ENCODE measurements at places on chromosomes 2 and 18. TPM values are rescaled to one million over a fixed set of nuclear protein-coding genes. Genes with fewer than 3 reads are reported as not detected.

DNA sequence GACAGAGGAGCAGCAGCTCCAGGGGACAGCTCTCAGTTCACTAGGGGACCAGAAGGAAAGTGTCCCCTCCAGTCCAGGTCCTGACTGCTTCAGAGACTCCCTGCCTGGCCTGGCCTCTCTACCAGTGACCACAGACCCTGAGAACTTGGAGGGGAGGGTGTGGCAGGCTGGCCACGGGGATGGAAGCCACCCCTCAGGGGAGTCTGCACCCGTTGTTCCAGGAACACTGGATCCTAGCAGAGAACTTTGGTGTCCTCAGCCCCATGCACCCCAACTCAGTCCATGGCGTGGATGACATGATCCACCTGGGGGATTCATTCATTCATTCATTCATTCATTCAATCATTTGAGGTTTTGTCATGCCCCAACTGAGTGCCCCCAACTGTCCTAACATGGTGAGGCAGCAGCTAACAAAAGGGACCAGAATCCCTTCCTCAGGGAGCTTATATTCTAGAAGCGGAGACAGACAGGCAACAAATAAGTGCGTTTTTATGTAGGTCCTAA, 31.9 kb downstream of the MYO7B start:
- DNase-seq = no peak

Gene GBX2
- not detected for total RNA-seq

- DNase-seq = no peak
Observed at GRCh38 chr2:58081000-58081399, 34.4 kb downstream of the VRK2 start.

DNA sequence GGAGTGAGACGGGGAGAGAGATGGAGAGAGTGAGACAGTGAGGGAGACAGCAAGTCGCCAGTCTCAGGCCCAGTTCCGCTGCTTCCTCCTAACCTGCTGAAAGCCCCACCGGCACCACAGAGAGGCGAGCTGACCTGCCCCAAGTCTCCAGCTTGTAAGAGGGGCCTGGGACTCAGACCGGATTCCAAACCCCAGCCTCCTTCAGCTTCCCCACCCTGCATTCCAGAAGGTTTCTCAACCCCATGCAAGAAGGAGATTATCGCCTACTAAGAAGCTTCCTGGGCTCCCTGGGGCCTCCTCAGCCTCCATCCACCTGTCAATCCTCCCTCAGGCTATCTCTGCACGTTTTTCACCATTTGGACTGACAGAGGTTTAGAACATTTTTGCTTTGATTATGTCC, 173.1 kb upstream of the RAB6C start:
- no peak for DNase-seq

Gene ASXL3
- 4.4 TPM for total RNA-seq

- DNase-seq = no peak
Observed at GRCh38 chr2:26458365-26459042, 19.4 kb downstream of the OTOF start.

DNA sequence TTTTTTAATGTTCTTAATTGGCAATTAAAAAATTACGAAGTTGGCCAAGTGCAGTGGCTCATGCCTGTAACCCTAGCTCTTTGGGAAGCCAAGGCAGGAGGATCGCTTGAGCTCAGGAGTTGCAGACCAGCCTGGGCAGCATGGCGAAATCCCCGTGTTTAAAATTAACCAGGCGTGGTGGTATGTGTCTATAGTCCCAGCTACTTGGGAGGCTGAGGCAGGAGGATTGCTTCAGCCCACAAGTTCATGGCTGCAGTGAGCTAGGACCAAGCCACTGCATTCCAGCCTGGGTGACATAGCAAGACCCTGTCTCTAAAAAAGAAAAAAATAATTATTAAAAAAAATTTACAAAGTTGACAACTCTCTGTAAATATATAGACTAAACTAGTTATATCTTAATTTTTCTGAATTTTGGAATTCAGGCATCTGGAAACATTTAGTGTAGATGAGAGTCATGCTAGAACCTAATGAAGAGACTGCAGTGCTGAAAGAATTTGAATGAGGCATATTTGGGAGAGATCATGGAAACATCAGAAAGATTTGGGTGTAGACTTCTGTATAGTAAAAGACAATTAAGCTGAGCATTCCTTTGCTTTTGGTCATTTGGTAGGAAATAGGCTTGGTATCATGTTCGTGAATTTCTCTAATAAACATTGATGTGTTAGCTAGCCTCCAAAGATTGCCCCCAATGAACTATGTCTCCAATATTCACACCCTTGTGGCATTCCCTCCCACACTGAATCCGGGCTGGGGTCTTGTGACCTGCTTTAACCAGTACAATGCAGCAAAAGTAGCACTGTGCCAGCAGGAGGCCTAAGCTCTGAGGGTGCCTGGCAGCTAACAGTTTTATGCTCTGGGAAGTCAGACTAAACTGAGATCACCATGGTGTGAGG, 4.2 kb upstream of the ROCK1 start:
- DNase-seq = no peak

DNA sequence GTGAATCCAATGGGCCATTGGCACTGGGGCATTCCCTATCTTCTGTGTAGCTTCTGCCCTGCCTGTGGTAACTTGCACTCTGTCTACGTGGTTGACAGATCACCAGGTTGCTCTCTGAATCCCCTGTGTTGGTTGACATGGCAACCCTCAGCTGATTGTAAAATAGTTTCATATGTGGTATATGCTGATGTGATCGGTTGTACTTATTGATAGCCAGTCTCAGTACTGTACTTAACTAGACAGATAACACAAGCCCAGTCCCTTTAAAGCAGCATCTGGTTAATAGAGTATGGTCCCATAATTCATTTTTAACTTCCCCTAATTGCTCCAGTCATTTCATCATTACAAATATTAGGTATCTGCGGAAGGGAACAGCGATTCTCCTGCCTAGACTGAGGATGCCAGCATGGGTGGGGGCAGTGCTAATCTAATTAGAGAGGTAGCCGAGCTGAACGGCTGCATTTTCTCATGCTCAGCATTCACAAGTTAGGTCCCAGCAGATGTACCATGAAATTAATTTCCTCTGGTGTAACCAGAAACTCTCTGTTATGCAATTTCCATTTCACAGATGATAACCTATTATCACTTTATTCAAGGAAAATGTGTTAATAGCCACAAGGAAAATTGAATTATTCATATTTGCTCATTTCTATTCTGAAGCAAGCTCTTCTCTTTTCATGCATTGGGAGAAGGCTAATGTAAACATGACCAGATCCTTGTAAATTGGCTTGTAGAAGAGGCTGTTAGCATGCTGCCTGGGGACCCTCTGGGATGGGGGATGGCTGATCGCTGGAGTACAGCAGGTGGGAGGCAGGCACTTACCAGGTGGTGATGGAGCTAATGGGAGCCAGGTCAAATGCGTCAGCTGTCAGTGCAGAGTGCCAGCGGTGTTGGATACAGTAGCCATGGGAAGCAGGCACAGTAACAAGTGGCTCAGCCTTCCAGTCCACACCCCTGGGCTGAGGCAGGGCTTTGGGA, 608.3 kb downstream of the GALR1 start:
- DNase-seq = no peak

Measured in left colon (tissue), 2 donors.